ENCODE measurements at places on chromosomes 6 and 20.

DNA sequence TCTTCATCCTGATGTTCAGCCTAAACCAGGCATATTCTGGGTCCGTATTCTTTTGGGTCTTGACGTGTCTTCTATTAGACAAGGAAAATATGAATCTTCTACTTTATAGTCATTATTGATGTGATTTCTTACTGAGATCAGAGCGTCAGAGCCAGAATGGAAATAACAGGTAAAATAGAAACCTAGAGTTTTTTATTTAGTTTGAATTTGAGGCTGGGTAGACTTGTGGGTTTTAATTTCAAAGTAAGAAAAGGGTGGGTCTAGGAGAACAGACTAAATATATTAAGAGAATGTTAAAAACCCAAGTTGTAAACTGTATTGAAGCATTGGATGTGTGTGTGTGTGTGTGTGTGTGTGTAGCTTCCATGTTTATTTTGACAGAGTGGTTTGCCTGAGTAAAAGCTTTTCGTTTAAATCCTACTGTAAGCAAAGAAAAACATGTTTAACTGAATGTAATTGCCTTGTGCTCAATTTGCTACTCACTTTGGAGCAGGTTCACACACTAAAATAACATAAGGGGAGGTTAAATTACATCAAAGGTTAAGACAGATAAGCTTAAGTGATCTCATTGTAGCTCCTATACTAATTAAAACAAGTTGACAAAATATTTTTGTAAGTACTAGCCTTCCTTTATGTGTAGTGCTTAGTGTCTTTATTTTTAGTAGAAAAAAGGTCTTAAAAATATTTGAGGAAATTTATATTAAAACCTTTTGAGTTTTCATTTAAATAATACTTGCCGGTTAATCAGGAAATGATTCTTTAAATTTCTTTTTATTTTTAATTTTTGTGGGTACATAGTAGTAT, 17.4 kb downstream of the HECA start:
- DNase-seq, result no peak

DNA sequence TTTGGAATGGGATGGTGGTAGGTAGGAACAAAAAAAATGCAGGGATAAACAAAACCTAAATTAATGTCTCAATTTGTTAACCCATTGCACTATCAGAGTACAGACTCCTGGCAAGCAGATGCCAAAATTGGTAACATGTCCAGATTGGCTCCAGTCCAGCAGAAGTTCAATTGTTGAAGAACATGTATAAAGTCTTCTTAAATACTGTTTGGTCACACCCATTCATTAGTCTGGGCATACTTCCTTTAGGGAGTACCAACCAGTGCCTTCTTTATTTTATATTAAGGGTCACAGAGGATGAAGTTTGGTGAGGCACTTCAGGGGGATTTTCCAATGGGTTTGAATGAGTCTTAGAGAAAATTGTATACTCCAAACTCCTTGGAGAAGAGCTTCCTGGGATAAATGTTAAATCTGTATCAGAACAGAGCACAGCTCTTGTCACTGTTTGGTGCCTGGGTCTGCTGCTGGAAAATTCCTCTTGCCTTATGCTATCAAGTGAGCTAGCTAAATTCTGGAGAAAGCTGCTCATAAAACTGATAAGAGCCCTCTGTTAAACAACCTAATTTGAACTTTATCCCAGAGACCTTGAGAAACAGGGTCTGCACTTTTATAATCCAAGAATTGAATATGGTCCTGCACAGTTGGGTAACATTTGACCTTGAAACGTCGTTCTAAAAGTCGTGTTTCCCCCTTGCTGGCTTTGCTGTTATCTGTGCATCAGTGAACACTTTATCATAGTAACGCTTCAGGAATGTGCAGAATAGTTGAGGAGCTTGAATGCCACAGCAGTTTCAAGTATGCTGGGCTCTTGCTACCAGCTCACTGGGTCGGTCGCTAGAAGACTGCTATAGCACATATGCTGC, 334.1 kb upstream of the CITED2 start:
- DNase-seq, result no peak

GRCh38 chr6:28597217-28597835, 71.6 kb downstream of the GPX5 start:
- DNase-seq, result no peak

DNA sequence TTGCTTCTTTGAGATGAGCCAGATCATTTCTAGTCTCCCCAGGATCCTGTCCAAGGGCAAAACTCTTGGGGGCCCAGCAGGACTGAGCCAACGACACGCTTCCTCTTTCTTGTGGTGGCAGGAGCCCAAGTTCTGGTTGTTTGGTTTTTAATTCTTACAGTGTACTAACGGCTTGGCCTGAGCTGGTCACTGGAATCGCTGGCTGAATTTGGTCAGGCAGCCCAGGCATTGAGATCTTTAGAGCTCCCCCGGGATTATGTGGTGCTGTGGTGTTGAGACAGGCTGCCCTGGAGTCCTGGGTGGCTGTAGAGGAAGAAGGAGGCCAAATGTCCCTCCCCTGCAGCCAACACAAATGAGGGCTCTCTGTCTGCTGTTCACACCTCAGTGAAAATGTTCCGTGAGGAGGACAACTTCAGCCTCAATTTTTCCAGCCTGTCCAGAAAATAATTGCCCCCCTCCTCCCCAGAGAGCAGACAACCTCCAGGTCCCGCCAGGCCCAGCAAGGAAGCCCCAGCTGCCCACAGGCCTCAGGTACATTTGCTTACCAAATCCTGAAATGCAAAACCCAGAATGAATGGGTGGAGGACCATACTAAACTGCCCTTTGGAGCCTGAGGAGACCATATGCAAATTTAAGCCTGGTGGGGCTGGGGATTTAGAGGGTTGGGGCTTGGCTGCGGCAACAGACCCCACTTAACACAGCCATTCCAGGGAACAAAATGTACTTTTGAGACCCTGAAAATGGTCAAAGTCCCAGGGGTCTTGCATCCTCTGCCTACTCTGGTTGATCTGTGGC, 23.6 kb downstream of the BNIP5 start:
- no peak for DNase-seq

- DNase-seq, result no peak
Measured at GRCh38 chr20:57993716-57994431, 234.6 kb downstream of the ANKRD60 start.

GRCh38 chr20:43973671-43974450, 59.2 kb downstream of the TOX2 start:
- DNase-seq, result no peak

- DNase-seq, result no peak
Measured at GRCh38 chr6:40472353-40472752, 114.8 kb downstream of the LRFN2 start.

- peak; percentile 69 for DNase-seq
Measured at GRCh38 chr6:27687154-27688013, 214.5 kb upstream of the ZNF184 start.

GRCh38 chr6:113352029-113352801, 504.9 kb upstream of the MARCKS start:
- no peak for DNase-seq

GRCh38 chr6:147117011-147117410, 87.2 kb upstream of the STXBP5 start:
- no peak for DNase-seq

DNA sequence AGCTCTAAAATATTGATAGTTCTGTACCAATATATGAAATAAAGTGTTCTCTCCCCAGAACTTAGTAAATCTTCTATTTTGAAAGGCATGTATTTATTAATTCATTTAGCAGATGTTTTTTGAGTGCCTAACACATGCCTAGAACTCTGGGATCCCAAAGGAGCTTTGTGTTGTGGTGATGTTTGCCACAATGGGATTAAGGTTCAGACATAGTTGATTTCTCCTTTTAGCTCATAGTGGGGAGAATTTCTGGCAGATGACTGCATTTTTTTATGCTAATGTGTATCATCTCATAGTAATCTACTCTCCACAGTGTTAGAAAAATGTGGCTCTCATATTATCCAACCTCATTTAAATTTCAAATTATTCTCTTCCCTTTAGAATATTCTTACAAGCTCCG, 21.7 kb downstream of the MYB start:
- DNase-seq, result no peak

DNA sequence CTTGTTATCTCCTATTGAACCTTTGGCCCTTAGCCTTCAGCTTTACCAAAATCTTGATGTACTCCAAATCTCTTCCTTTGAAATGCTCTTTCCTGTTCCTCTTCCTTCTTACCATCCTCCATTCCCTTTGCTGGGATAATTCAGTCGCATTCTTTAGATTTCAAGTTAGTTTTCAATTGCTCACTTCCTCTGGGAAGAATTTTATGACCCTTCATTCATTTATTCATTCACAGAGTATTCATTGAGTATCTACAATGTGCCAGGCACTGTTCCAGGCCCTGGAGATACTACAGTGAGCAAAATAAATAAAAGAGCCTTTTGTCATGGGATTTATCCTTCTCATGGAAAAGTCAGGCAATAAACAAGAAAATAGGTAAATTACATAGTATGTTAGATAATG, 548.2 kb upstream of the FLRT3 start:
- no peak for DNase-seq

GRCh38 chr6:145587334-145587733, 148.0 kb downstream of the EPM2A start:
- no peak for DNase-seq

DNA sequence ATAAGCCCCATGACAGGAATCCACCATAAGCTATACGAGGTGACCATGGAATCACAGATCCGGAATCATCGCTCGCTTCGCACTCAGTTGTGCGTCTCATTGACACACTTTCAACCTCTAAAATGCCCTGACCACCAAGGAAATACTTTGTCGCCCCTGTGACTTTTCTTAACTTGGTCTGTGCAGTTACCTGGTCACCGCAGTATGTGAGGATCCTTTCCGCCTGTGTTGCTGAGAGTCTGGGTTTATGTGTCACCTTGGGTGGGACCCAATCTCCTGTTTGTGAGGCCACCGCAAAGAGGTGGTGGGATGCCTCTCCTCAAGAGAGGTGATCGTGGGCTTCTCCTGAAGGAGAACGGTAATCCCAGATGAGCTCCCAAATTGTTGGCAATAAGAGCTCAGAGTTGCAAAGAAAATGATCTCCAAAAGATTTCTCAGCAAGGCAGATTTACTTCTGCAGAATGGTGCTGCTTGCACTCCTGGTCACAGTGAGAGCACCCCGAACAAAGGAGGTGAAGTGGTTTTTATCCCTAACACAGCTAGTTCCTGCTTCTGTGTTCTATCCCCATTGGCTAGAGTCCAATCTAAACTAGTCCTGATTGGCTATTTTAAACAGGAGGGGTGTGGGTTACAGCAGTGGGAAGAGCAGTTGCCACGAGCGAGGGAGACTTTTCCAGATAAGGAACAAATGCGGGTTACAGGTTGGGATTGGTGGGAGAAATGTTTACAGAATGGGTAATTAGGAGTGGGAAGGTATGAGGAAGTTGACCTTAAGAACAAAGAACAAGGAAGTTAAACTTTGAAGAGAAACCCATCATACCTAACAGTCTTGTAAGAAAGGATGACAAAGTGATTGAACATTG, 9.1 kb upstream of the ZNFX1 start:
- DNase-seq, result no peak

GRCh38 chr6:42400061-42400760, 51.5 kb downstream of the TRERF1 start:
- DNase-seq, result no peak

DNA sequence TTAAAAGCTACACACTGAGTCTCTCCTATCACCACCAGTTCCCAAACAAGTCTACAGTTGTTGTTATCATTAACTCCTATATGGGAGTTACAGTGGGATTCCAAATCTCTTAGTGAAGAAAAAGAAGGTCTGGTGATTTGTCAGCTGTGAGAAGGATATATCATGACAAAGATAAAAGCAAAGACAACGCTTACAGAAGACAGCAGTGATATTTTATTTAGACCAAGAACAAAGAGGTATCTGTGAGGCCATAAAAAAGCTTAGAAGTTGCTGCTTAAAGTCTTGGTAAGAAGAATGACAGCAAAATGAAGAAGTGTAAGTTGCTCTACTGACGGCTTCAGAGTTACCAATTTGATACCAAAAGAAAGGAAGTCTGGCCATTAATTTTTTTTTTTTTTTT, 47.2 kb downstream of the CHD6 start:
- DNase-seq, result no peak

GRCh38 chr20:43999848-44000247, 85.2 kb downstream of the TOX2 start:
- no peak for DNase-seq

DNA sequence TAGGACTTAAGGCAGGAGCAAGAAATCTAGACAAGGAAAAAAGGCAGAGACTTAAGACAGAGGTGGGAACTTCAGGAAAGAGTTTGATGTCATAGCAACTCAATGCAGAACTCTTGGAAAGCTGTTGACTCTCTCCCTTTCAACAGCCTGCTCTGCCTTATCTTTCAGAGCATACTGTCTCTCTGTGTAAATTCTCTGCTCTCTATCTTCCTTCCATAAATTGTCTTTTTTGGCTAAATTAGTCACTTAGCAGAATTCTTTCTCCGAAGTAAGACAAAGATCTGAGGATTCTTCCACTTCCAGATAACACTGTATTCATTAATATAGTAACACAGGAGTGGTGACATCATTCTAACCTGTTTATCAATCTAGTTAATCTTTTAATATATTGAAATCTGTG, 80.2 kb downstream of the PLG start:
- no peak for DNase-seq

Data from CD4-positive, alpha-beta memory T cell (primary cell).